Stimulated activated CD8-positive, alpha-beta memory T cell treated with anti-CD3 and anti-CD28 coated beads, Interleukin-2, amount 100 ng/mL, for 1 hour (primary cell): ENCODE measurements at places on chromosomes 3 and 15.

- DNase-seq, result no peak
These were observed 6.0 kb downstream of the SENP8 start for GRCh38 chr15:72124218-72124617.

GRCh38 chr15:65819563-65819960 lies 27.5 kb upstream of the DENND4A start:
- DNase-seq, result no peak

DNA sequence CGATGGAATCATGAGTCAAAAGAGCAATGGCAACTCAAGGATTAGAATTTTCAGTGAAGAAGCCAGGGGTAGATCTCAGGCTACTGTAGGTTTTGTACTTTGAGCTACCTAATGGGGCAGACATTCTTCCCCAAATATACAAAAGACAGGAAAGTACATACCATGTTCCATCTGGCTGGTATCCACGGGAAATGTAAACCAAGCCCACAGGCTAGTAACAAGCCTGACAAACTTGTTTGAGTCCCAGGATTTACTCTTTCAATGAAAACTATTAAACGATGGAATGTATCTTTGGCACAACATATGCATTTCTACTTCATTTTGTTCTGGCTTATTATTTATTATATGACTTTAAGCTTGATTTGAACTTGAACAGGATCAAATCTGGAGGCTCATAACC lies 44.2 kb upstream of the GOLIM4 start:
- DNase-seq, result no peak

GRCh38 chr15:78077053-78077870 lies at the start of gene TBC1D2B:
Gene TBC1D2B, minus strand, starts transcription at chr15:78077711. Its CDS starts 59 bp downstream, at chr15:78077652.
- peak; percentile 36 for DNase-seq

- DNase-seq, result no peak
These were observed 349.4 kb downstream of the CNTN6 start for GRCh38 chr3:1442271-1442670.

- DNase-seq, result no peak
These were observed 1185.8 kb upstream of the ALCAM start for GRCh38 chr3:104180906-104181305.

DNA sequence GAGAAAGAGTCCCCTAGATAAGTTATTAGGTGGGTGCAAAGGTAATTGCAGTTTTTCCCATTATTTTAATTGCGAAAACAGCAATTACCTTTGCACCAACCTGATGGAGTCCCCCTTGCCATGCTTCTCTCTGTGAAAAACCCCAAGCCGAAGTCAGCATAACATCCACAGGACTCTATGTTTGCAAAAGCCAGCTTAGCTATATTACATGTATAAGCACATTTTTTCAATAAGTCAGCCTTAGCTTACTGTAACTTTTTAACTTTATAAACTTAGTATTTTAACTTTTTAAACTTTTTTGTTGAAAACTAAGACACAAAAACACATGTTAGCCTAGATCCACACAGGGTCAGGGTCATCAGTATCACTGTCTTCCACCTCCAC lies 21.4 kb upstream of the MUC20 start:
- no peak for DNase-seq

- no peak for DNase-seq
These were observed 37.6 kb upstream of the SFMBT1 start for GRCh38 chr3:53083521-53083920.

GRCh38 chr3:24168977-24169376 lies 223.9 kb downstream of the NR1D2 start:
- DNase-seq, result no peak

DNA sequence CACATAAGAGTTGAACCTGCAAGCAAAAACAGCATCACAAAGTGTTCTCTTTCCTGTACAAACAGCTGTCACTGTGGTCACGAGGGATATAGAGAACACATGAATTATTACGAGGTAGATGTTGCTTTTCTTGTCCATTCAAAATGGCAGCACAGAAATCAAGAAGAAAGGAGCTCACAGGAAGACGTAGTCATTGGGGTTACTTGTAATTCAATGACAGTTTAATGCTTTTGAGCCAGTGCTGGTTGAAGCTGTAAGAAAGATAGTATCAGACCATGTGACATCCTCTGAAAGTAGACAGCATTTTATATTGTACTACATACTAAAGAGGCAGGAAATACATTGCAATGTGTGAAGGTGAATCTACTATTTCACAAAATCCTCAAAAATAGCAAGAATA lies 140.4 kb downstream of the ABI3BP start:
- no peak for DNase-seq

DNA sequence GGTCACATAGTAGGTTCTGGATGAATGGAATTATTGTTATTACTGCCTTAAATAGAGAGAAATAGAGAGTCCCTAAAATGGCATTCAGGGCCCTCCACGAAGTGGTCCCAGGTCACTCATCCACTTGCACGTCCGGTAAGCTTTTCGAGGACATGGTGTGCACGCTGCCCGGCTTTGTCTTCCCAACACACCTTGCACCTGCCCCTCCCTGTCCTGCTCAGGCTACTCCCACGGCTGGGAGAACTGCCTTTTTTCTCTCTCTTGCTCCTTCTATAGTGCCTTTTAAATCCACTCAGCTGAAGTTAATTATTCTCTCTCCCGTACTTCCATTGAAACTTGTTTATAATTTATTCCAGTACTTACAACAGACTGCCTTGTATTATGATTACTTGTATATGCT lies 5.6 kb upstream of the DGKG start:
- DNase-seq, result no peak

DNA sequence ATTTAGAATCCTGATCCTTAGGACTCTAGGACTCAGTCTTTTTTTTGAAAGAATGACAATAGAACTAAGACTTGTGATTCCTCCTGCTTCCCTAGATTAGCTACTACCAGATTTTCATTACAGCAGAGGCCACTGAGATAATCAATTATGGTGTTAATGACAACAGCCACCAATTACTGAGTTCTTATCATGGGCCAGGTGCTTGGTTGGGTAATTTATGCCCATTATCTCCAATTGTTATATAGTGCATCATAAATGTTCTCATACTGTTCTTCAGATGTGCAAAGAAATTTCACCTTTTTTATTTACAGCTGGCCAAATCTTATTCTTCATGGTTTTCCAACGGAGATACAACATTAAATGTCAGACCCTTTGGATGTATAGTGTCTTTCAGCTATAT lies 162.9 kb upstream of the CMC1 start:
- no peak for DNase-seq

GRCh38 chr3:108053067-108053466 lies 37.8 kb downstream of the CD47 start:
- no peak for DNase-seq

DNA sequence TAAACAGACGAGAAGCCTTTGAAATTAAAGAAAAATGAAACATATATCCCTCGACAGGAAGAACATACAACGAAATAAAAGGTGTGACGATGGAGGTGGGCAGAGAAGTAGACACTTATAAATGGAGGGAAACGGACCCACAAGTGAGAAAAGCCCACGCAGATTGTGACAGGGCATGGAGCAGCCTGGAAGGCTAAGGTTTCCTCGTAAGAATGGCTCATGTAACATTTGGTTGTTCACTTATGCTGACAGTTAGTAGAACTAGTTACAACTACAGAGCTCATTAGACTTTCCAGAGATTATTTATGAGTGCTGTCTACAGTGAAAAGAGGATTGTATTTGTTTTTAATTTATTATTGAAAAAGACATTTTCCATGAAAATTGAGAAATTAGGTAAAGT lies 82.6 kb downstream of the NR1I2 start:
- no peak for DNase-seq

GRCh38 chr3:147372525-147373027 lies 33.8 kb downstream of the ZIC4 start:
- no peak for DNase-seq

- no peak for DNase-seq
These were observed 190.7 kb upstream of the CNTN6 start for GRCh38 chr3:901953-902778.

DNA sequence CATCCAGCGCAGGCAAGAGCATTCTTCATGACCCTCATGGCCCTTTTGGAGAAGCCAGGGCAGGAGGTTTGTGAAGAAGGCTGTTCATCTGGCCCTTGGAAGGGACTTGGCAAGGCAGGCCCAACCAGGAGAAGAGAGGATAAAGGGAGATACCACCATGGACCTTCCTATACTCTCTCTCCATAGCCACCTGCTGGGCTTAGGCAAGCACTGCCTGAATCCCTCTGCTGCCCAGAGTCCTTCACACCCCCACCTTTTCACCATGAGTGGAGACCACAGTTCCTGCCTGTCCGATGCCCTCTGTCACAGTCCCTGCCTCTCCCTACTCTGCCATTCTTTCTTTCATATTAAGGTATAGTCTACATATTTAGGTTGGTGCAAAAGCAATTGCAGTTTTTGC lies 10.6 kb upstream of the SFMBT1 start:
- no peak for DNase-seq

GRCh38 chr3:62795978-62796657 lies 79.1 kb downstream of the CADPS start:
- DNase-seq, result no peak
